Stimulated activated CD4-positive, alpha-beta T cell treated with anti-CD3 and anti-CD28 coated beads, Interleukin-1b, Interleukin-23, amount 100 ng/mL, for 1 hour (primary cell): ENCODE measurements at places on chromosomes 5 and 9.

DNA sequence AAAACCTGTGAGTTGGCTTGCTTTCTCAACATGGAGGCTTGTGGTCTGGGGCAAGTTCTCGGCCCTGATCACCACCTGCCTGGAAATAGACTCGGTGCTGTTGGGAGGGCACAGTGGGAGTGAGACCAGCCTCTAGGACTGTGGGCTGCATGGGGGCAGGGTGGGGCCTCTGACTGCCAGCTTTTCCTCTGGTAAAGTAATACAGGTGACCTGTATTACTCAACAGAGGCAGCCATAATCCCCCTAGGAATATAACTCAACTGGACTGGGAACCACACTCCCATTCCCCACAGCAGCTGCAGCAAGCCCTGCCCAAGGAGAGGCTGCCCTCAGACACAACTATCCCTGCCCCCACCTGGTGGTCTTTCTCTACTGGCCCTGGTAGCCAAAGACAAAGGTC lies 72.8 kb downstream of the C9orf153 start:
- DNase-seq: no peak

DNA sequence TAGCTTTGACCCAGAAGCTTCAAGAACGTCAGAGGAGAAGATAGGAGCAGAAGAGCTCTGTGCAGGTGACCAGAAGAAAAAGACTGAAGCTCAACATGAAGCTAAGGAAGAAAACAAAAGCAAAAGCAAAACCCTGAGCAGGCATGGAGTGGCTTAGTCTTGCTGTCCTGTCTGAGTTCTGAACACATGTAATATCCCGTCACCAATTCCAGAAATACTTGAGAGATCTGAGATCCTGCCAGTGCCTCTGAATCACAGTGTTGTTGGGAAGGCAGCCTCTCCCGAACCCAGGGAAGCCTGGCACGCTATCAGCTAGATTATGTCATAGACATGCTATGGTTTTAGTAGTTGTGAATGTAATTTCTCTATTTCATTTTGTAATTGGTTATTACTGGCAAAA lies 235.7 kb downstream of the ICE1 start:
- no peak for DNase-seq

DNA sequence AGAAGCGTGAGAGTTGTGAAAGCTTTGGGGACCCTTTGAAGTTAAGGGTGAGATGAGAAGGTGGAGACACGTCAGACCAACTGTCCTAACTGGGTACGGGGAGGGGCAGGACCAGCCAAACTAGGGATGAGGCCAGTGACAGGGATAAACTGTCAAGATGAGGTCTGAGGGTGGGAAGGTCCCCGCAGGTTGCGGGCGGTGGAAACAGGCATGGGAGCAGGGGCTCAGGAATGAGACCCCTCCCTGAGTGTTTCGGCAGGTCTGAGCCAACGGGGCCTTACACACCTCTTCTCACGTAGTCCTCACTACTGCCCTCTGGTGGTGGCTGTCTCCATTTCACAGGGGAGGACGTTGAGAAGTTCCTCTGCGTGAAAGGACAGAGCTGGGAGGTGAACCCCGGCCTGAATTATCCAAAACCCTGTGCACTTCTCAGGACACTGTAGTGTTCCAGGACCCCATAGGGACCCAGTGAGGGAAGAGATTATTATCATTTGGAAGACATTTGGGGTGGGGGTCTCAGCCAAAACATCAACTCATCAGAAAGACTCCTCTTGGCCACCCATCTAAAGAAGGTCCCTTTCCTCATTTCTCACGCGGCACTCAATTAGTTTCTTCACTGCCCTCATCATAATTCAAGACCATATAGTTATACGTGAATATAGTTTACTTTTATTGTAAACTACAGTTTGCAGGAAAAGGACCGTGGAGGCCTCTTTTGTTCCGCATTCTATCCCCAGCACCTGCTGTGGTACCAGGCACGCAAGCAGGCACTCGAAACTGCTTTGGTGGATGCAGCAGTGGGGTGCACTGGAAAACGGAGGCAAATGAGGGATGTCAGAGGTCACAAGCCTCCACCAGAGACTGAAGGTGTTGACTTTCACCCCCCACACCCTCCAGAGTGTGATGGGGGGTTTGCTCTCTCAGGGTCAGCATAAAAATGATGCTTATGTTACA lies 21.7 kb upstream of the NANS start:
- DNase-seq: peak; percentile 84

DNA sequence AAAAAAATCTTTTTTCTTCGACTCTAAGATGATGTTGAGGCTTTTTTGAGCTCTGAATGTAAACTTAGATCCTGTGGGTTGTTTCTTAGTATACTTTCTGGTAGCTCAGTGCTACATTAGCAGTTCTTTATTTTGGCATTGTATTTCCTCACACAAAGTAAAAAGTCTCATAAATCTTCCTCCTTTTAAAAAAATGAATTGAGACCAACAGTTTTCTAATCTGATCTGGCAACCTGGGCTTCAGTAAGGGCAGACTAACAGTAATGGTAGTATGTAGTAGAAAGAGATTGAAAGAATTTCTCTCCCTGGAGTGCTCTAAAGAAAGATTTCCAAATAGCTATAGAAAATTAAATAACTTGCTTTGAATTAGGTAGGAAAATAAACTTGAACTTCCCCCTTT lies 31.4 kb downstream of the ZCCHC7 start:
- DNase-seq: no peak

DNA sequence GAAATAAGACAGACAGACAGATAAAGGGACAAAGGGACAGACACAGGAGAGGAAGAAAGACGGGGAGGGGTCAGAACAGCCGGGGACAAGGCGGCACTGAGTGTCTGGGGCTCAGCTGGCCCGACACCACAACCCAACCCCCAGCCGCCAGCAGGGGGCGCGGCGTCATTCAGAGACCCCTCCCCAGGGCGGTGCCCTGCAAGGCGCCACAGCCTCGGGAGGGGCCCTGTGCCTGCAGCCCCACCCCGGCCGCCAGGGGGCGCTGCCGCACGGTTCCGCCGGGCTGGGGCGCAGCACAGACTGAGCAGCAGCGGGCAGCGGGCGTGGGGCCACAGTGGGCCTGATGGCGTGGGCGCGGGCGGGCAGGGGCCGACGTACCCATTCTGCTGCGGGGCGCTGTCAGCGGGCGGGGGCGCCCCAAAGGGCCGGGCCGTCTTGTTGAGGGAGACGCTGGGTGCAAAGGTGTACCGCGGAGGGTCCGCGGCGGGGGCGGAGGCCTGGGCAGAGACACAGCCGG lies 5.9 kb downstream of the PDLIM7 start:
- no peak for DNase-seq

DNA sequence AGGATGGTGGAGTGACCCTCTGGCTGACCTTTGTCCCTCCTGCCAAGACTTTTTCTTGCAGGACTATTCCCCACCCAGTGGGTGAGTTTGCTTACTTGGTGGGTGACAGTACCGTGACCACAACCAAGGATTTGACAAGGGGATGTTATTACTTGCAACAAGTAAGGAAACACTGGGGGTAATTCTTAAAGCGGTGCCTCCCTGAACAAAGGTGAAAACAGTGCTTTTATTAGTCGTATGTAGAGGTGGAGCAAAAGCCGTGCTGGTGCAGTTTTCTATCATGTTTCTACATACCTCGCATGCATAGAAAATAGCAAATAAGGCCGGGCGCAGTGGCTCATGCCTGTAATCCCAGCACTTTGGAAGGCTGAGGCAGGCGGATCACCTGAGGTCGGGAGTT lies 41.0 kb upstream of the KDM4C start:
- DNase-seq: no peak

GRCh38 chr9:30243467-30243866 lies 2141.0 kb upstream of the ACO1 start:
- no peak for DNase-seq

DNA sequence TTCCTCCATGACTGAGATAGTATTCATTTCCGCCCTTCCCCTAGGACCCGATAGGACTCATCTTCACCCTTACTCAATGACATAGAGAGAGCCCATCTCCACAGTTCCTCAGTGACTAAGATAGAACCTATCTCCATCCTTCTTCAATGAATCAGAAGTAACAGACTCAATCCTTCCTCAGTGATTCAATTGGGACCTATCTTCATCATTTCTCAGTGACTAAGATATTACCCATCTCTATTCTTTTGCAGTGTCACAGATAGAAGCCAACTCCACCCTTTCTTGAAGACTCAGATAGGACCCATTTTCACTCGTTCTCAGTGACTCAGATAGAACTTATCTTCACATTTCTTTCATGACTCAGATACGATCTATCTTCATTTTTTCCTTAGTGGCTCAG lies 164.6 kb downstream of the FBXO4 start:
- no peak for DNase-seq

GRCh38 chr5:133232011-133232410 lies 180.2 kb downstream of the HSPA4 start:
- DNase-seq: no peak

DNA sequence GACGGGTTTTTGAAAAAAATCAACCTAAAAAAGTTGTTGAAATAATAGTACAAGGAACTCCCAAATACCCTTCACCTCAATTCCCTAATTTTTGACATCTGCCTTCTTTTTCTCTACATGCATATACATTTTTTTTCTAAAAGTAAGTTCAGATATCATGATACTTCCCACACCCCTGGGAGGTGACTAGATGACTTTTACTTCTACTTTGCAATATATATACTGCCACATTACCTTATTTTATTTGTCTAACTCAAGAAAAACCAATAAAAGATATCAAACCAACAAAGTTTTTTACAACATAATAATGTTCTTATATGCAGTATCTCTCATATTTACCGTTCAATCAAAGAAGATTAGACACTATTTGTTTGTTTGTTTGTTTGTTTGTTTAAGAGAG lies 31.1 kb downstream of the CCNJL start:
- no peak for DNase-seq

DNA sequence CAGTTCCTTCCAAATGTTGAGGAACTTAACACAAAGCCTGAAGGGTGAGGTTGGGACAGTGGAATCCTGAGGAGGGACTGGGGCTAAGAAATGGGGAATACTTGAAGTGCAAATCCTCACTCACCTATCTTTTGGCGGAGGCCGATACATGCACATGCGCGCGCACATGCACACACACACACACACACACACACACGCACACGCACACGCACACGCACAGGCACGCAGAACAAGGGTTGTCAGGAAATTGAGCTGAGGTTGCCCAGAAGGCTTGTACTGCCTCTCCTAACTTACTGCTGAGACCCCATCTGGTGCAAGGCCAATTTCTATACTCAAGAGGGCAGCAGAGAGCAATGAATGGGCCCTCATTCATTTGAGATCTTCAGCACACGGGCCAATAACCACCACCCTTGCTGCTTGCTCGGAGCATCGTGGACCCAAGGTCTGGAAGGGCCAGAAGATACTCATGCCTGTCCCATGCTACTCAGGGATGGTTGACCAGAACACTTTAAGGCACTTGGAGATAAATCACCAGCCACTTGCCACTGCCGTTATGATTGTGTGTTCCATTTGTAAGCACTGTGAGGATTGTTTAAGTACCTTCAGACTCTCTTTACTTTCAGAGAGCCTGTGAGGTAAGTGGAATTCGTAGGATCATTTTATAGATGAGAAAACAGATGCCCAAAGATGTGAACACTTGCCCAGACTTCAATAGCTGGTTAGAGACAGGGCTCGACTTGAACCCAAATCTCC lies 21.5 kb downstream of the BTF3 start:
- DNase-seq: peak; percentile 42
